ENCODE measurements at places on chromosomes 13 and 19.

GRCh38 chr19:17333611-17334413 lies 843 bp downstream of the ANO8 start:
- DNase-seq: no peak

DNA sequence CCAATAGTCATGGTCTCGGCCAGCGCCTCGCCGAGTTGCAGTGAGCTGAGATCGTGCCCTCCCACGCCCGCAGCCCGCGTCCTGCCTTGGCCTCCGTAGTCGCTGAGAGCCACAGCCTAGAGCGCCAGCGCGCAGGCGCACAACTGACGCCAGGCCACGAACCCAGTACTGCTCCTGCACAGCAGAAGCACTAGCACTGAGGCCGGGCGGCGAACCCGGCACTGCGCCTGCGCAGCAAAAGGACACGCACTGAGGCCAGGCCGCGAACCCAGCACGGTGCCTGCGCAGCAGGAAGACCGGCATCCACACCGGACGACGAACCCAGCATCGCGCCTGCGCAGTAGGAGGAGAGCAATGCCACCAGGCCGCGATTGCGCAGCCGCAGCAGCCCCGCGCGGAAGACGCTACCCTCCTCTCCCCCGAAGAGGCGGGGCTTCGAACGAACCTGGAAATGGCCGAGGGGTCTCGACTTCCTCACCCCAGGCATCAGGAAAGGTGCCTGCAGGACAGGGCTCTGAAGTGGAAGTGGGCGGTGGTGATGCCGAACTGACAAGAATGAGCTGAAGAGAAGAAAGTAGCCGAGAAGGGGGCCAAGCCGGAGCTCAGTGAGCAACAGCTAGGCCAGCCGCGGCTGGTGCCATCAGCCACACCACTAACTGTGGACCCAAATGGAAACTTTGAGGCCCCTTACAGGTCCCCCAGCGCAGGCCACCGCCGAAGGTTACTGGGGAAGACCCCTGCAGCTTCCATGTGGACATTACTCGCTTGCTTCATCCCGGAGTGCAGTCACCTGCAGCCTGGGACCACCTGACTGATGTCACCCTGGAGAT lies 7.5 kb downstream of the F10 start:
- no peak for DNase-seq

DNA sequence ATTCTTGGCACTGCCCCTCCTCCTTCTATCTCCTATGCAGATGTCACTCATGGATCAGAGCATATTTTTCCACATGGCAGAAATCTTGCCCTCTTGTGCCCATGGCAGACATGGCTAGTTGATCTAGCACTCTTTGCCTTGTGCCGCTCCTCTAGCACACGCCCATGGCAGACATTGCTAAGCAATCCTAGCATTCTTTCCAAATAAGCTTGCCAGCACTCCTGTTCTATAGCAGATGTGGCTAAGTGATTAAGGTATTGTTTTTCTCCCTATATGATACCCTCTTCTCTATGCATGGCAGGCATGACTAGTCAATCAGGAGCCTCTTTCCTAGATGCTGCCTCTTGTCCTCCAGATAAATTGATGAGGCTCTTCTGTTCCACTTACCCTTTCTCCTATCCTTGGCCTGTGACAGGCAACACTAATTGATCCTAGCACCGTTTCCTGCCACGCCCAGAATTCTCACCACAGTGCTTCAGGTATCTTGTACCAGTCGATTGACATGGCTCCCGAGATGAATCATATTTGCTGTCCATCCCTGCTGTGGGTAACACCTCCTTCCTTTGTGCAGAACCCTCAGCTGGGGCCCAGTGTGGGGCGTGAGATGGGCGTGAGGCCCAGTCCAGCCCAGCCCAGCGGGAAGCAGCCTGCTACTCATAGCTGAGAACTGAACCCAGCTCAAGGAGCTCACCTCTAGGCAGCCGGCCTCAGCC lies 26.9 kb downstream of the TMED1 start:
- DNase-seq: no peak

- DNase-seq: no peak
Observed at GRCh38 chr13:41614671-41615527, 157.5 kb downstream of the RGCC start.

DNA sequence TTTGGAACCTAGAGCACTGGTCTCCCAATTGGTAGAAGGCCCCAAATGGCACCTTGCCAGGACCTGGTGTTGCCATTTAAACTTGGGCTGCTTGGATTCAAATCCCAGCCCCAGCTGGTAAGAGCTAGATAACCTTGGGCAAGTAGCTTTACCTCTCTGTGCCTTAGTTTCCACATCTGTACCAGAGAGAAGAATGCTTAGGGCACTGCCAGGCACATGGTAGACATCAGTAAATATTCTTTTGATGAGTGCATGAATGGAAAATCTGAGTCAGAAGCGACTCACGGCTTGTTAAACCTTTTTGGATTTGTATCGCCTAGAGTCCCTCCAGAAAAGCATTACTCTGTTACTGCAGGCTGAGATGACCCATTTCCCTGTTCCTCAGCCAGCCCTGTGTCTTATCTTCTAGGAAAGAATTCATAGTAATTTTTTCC lies 90.9 kb downstream of the SIPA1L3 start:
- peak; percentile 78 for DNase-seq

GRCh38 chr19:14059093-14059480 lies 2.8 kb downstream of the PALM3 start:
- DNase-seq: no peak

GRCh38 chr13:72255908-72256307 lies 388.9 kb upstream of the DACH1 start:
- no peak for DNase-seq

DNA sequence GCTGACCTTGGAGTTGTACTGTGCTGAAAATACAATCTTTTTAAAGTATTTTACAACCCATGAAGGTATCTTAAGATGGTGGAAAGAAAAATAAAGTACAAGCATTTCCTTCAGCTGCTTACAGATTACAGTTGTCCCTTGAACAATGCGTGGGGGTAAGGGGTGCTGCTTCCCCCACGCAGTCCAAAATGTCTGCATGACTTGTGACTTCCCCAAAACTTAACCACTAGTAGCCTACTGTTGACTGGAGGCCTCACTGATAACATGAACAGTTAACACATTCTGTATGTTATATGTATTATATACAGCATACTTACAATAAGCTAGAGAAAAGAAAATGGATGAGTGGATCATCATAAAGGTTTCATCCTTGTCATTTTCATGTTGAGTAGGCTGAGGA lies 45.3 kb upstream of the ZNF599 start:
- no peak for DNase-seq

GRCh38 chr19:49889687-49890348 lies 6.9 kb downstream of the IL4I1 start:
- DNase-seq: no peak

- DNase-seq: no peak
Observed at GRCh38 chr13:44822291-44822690, 167.0 kb downstream of the NUFIP1 start.

GRCh38 chr19:18698321-18699167 lies 15.1 kb downstream of the CRTC1 start:
- DNase-seq: no peak

GRCh38 chr13:99659226-99659625 lies 158.0 kb downstream of the TM9SF2 start:
- no peak for DNase-seq

- no peak for DNase-seq
Observed at GRCh38 chr13:41019578-41020347, 647 bp upstream of the ELF1 start.

DNA sequence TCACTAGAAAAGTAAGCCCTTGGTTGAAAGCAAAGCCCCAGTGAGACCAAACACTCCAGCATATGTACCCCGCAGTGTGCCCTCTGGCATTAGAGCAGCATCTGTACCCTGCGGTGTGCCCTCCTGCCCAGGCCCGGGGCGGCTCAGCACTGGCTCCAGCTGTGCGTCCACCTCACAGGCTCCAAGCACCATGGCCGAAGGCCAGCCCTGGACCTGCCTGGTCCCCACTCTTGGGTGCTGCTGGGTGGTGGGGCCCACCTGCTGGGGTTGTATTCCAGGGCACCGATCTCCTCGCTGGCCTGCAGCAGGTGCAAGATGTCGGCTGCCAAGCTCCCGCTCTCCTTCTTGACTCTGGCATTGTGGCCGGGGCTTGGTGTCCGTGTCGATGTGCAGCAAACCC lies 230.2 kb downstream of the TUBA3C start:
- no peak for DNase-seq

- no peak for DNase-seq
Observed at GRCh38 chr19:35842666-35843272, 9.5 kb downstream of the NPHS1 start.

GRCh38 chr13:100563779-100564178 lies 24.8 kb downstream of the GGACT start:
- no peak for DNase-seq

DNA sequence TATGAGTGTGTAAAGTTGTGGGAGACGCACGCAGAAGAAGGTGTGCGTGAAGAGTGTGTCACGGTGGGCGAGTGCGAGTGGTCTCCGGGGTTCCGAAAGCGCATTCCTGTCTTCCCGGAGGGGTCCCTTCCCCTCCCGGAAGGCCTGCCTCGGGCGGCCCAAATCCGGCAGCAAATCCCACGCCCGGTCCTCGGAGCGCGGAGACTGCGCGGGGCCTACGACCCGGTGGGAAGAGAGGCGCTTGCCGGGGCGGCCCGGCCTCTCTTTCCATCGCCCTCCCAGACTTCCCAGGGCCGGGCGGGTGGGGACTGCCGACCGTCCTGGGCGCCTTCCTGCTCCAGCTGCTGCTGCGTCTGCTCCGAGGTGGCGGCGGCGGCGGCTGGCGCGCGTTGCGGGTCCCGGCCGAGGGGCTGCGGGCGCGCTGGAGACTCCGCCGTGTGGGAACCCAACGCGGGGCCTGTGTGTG lies 2.1 kb downstream of the ZIC5 start:
- DNase-seq: no peak

DNA sequence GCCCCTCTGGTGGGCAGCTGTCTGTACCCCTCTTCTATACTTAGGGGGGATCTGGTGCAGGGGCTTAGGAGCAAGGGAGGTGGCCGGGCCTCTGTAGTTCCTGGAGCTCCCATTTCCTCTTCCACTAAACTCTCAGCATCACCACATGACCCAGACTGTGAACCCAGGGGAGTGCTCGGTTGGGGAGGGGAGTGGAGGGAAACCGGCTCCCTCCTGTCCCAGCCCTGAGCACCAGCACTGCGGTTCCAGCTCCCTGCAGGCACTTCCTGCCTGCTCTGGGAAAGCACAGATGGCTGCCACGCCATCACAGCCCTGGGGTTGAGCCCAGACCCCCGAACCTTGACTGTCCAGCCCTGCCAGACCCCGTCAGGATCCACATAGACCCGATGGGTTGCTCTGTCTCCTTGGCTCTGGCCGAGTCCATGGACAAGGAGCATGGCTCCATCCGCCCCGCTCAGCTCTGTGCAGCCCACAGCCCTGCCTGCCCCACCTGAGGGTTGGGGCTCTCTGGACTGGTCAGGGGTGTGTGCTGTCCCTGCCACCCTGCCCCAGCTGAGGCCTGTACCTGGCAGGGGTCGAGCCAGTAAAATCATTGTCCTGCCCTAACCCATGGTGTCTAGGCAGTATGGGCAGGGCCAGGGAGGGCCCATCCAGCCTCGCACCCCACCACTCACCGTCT lies 36.0 kb upstream of the SLC7A10 start:
- no peak for DNase-seq

DNA sequence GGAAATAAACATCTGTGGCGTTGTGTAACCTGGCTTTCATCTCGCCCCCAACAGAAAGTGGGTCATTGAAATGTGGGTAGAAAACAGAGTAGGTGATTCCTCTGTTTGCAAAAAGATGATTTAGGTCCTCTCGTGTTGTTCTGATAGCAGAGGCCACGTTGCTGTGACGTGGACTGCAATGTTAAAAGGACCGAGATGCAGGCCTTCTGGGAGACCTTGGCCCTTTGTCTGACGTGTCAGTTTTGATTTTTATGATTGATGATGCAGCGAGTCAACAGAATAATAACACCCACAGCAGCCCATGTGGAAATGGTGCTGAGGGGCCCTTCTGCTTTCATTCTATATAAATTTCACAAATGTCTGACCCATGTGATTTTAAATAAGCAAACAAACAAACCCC lies 68.9 kb downstream of the FGF9 start:
- DNase-seq: no peak

GRCh38 chr13:66040506-66040905 lies 1189.6 kb downstream of the PCDH9 start:
- DNase-seq: no peak

- DNase-seq: no peak
Observed at GRCh38 chr19:1172353-1173158, 1.5 kb downstream of the SBNO2 start.

- no peak for DNase-seq
Observed at GRCh38 chr13:77980592-77980991, 62.0 kb upstream of the EDNRB start.

DNA sequence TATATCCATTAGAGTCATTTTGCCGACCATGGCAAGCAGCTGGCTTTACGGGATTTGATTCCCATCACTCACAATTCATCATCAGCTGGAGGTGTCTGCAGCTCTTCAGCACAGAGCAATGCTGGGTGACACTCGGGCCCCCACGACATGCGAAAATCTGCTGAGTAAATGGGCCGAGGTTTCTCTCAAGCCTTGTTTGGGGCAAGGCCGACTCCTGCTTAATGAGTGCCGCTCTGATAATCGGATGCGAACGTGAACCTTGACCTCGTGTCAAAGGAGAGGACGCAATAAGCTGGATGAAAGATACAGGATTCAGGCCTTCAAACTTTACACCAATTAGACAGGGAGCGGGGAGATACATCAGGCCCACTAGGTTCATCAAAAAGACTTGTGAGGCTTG lies 65.2 kb downstream of the GGACT start:
- no peak for DNase-seq

- no peak for DNase-seq
Observed at GRCh38 chr19:46217476-46217875, 12.1 kb upstream of the IGFL1 start.

DNA sequence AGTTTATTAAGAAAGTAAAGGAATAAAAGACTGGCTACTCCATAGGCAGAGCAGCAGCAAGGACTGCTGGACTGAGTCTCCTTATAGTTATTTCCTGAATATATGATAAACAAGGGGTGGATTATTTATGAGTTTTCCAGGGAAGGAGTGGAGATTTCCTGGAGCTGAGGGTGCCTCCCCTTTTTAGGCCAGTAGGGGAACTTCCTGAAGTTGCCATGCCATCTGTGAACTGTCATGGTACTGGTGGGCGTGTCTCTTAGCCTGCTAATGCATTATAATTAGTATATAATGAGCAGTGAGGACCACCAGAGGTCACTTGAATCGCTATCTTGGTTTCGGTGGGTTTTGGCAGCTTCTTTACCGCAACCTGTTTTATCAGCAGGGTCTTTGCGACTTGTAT lies 13.5 kb downstream of the ZSCAN5A start:
- DNase-seq: no peak
